Esophagus squamous epithelium (tissue), 5 donors: ENCODE measurements at places on chromosomes 11 and 22. TPM values are rescaled to one million over a fixed set of nuclear protein-coding genes. Genes with fewer than 3 reads are reported as not detected.

CDC42BPG gene
- 48.5 TPM for total RNA-seq

YPEL1 gene
- total RNA-seq, result 8.5 TPM

OPCML gene
- not detected for total RNA-seq

SCO2 gene
- total RNA-seq, result 7.9 TPM

DNA sequence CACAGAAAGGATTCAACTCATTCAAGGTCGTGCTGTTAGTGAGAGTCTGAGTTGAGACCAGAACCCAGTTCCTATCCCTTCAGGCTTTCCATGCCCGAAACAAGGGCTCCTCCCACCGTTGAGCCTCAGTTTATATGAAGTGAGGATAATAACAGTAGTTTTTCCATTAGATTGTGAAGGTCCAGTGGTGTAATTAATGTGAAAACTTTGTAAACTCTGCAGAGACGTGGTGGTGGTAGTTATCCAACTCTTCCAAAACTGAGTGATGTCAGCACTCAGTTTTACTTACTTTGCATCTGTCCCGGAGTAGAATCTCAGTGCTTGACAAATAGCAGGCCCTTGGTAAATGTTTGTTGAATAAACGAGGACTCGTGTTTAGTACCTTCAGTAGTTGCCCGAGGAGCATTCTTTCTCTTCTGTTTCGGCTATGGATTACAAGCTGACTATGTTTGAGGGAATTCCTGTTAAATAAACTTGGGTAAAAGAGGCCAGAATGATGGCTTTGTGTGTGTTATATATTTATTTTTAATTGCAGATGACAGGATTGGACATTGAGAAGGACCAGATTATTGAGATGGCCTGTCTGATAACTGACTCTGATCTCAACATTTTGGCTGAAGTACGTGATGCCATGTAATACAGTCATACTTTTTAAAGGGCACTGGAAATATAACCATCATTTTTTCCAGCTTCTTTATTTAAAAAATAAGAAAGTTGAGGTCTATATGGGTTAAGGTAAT is 1.0 kb downstream of the REXO2 start:
- DNase-seq, result no peak

GRCh38 chr11:64292460-64293254 is 1.6 kb downstream of the KCNK4 start:
- DNase-seq, result no peak

DNA sequence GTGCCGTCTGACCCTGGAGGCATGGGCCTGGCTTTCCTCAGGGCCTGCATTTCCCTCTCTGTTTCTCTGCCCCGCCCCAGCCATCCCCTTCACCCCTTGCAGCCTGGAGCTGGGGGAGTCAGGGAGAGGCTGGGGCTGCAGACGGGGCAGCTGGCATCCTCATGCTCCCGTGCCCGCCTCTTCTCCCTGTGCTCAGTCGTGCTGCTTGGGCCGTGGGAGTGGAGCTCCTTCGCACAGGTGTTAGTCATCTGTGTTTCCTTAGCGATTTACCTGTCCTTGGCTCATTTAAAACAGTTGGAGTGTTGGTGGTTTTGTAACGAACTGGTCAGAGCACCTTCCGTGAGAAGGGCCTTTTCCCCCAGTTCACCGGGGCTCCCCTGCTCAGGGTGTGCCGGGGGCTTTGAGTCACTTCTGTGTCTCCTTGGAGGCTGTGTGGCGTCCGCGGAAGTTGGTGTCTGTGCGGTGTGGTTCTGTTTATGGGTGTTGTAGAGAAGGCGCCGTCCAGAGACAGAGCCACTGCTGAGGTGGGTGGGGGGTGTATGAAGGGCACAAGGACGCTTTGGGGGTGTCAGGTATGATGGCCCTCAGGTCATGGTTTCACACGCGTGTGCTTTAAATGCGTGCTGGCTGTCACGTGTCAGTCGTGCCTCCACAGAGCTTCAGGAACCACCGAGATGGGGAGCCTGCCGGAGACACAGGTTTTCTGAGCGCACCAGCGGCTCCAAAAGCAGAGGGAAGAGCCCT is 19.5 kb downstream of the BRSK2 start:
- no peak for DNase-seq

DNA sequence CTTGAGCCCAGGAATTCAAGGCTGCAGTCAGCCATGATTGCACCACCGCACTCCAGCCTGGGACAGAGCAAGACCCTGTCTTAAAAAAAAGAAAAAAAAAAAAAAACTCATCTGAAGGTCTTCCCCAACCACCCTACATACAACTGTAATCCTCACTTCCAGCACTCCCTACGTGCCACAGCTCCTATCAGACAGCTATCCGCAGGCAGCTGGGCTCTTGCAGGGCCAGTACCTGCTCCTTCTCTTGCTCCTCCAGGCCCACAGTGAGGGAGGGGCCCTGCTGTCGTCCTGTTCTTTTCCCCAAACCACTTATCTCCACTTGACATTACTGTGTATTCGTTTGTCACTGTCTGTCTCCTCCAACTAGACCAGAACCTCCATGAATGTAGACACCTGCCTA is 156.1 kb upstream of the NECTIN1 start:
- DNase-seq, result no peak

DNA sequence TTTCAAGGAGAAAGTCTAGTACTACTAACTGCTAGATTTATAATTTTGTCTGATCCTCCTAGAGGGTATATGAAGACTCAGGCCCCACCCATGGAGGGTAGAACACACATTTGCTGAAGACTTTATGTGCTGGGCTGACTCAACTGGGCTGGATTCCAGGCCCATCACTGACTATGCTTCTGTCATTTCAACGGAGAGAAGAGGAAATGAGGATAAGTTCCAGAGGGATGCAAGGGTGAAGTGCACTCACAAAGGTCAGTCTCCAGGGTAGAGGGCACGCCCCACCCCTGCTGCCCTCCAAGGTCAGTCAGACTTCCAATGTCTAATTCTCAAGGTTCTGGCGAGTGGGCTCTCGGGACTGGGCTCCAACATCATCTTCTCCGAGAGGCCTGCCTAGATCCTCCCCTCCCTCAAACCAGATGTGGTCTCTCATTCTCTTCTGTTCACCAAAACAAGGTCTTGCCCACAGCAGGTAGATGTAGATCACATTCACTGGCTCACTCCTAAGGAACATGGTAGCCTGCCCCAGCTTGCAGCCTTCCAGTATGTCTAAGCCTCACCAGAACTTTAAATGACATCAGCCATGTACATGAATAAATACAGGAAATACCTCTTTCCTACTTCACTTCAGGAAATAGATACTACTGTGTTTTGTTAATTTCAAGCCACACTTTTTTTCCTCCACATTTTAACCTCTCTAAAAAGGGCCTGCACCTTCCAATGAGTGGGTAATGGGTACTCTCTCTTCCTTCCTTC is 7.3 kb upstream of the C11orf86 start:
- no peak for DNase-seq
